ENCODE measurements at places on chromosomes 1 and 21.

DNA sequence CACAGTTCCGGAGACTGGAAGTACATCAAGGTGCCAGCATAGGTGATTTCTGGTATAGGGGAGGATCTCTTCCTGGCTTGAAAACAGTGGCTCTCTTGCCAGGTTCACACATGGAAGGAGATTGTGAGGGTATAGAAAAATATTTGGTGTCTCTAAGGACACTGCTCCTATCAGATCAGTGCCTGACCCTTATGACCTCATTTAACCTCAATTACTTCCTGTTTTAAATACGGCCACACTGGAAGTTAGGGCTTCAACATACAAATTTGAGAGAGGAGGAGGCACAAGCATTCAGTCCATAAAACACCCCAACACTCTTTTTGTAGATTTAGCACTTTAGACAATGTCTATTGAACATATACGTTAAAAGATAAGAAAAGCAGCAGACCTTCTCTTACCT lies 37.0 kb downstream of the COL6A1 start:
- no peak for DNase-seq

GRCh38 chr1:153852170-153852569 lies 70.6 kb downstream of the GATAD2B start:
- DNase-seq, result no peak

DNA sequence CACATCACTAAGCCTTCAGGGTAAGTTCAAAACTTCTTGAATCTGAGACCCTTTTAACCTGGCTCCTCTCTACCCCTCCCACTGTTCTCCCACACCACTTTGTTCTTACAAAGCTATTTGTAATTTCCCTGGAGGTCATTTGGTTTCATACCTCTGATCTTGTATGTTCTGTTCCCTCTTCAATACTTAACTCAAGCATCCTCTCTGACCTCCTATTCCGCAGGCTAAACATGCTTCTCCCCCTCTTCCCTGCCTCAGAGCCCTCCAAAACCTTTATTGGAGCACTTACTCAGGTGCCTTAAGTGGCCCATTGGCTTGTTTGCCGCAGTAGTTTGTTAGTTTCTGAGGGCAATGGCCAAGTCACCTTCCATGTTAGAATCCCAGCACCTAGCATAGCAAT lies 54.8 kb downstream of the SSX2IP start:
- DNase-seq, result no peak

DNA sequence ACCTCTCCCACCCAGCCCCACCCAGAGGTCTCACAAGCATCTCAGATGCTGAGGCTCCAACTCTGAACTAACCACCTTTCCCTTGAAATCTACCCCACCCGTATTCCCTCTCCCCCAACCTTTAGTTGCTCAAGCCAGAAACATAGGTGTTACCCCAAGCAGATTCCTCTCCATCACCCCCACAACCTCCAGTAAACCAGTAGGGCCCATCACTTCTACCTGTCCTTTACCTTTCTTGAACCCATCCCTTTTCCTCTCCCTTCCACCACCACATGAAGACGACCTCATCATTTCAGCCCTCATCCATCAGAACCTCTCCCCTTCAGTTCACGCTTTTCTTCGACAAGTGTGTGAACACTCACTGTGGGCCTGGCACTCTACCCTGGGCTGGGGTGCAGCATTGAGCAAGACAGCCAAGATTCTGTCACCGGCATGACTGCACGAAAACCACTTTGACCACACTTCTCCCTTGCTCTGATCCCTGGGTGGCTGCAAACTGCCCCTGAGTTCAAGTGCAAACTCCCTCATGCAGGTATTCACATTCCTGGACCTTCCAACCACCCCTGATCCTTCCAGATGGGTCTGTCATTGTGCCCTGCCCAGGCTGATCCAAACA lies 65.5 kb upstream of the LAPTM5 start:
- no peak for DNase-seq

DNA sequence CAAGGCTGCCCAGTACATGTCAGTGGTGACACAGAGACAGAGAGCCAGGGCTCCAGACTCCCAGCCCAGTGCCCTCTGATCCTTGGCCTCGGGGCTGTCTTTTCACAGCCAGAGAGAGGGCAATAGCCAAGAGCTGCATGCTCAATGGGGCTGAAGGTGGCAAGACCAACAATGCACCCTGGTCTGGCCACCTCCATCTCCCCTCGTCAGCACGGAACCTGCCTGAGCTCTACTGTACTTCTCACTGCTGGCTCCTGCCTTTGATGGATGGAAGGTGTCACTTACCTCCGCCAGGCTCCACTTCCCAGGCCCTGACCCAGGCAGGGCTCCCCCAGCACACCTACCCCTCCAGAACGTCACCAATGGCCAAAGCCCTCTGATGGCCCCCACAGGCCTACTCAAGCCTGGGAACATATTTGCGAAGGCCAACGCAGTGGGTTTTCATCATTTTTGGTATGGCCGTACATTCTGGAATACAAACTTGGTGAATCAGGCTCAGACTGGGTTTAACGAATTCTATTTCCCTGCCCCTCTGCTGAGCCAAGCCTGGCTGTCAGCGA lies 88.1 kb downstream of the DMRTB1 start:
- DNase-seq, result no peak

DNA sequence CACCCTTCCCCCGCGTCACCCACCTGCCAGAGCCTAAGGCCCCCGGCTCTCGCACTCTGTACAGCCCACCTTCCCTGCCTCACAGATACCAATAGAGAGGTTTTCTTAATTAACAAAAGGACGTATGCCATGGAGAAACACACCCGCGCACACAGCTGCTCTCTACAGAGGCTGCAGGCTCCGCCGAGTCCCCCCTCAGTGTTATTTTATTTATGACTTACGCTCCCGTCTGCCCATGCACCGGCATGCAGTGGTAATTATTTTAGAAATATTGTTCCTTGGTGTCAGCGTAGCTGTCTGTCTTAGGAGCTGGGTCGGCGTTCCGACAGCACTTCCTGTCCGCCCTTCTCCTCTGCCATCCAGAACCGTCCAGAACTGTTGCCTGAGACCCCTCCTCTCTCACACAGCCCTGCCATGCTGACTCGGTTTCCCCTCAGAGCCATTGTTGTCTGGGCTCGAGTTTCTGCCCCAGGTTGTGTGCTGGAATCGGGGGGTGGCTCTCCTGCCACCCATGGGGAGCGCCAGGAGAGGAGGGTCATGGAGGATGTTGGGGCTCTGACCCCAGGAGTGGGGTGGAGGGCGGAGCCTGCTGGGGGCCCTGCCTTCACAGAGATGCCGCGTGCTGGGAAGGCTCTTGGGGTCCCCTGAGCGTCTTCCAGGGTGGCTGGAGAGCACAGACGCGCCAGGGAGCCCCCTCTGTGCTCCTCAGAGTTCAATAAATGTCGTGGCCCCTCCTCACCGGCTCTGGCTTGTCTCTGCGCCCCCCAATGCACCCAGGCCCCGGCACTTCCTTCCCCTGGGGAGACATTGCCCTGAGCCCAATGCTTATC lies 39.6 kb upstream of the COL6A1 start:
- no peak for DNase-seq

DNA sequence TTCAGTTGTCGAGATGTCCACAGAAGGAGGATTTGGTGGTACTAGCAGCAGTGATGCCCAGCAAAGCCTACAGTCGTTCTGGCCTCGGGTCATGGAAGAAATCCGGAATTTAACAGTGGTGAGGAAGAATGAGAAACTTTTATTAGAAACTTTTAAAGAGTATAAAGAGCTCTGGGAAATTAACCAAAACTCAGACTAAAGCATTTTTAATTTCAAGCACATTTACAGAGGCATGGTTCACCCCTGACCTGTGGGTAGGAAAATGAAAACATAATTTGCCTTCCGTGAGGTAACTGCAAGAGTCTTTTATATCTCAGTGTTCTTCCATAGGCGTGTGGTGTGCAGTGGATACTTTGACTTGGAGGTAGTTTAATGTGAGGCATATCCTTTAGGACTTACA lies 44.8 kb upstream of the KCNQ4 start:
- DNase-seq, result no peak

GRCh38 chr1:231923491-231924041 lies 297.0 kb downstream of the DISC1 start:
- no peak for DNase-seq

DNA sequence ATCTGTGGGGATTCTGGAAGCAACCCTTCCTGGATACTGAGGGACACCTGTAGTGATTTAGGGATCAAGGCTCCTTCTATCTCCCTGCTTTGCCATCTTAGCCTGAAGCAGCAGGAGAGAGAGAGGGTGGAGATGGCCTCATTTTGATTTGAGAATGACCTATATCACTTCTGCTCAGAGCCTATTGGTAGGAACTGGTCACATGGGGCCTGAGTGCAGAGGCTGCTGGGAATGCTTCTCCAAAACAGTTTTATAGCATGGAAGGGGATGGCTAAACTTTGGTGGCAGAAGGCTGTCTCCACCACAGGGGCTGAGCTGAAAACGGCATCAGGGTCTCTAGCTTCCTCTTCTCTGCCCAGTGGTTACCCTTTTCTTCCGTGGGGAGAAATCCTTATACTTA lies 105.8 kb downstream of the TBX19 start:
- no peak for DNase-seq

- DNase-seq, result peak; percentile 76
Measured at GRCh38 chr21:39314143-39315027, 953 bp upstream of the BRWD1 start.

DNA sequence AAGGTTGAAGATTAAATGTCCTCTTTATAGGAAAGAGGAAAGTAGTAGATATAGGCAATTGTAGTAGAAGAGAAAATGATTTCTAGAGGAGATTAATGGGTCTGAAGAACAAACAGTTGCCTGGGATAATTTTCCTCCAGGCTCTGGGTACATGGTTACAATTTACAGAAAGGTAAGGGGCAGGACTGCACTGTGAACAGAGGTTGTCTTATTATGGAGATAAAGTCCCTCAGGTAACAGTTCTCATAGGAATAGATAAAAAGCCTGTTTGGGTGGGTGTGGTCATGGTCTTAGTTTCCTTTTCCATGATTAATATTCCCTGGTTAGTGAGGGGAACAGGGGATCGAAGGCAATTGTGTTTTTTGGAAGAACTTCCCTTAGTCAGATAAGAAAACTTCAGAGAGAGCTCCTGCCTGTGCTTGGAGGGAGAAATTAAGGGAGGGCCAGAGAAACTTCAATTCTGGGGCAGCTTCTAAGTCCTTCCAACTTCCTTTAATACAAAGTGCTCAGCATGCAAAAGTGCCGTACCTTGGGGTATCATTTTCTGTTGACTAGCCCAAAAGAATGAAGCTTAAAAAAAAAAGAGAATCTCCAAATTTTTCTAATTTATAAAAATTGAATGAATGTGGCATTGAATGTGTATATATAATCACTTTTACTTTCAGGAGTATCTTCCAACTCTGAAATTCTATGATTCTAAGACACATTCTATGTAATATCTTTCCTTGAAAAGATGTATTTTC lies 295.4 kb upstream of the USP25 start:
- no peak for DNase-seq

DNA sequence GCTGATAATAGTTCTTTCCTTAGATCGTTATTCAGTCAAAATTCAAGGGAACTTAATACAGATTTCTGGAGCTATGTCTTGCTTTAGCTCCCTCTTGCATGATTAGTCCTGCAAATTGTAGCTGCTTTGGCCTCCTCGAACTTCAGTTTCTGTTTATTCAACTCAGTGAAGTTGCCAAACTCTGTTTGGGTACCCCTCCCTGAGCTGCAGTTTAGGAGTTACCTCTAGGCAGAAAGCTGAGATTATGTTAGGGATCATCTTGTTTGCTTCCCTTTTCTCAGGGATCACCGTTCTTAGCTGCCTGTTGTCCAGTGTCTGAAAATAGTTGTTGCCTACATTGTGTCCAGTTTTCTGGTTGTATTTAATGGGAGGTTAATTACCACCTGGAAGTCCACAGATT lies 43.5 kb downstream of the SNX27 start:
- no peak for DNase-seq

- DNase-seq, result peak; percentile 56
Measured at GRCh38 chr1:8858112-8858668, 20.3 kb downstream of the ENO1 start.

DNA sequence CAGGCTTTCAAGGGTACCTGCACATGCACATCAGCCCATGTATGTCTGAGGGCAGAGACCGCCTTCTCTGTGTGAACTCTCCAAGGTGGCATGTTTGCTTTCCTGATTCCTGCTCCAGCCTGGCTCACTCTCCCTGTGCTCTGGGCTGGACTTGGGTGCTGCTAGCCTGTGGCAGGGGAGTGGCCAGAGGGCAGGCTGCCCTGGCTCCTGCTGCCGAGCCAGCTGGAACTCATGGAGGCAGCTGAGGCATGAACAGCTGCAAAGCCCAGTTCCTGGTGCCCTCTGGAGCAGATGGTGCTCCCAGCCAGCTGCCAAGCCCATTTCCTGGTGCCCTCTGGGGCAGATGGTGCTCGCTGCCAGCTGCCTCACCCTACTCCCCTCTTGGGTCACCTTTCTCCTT lies 7.6 kb downstream of the UBL4B start:
- DNase-seq, result no peak

DNA sequence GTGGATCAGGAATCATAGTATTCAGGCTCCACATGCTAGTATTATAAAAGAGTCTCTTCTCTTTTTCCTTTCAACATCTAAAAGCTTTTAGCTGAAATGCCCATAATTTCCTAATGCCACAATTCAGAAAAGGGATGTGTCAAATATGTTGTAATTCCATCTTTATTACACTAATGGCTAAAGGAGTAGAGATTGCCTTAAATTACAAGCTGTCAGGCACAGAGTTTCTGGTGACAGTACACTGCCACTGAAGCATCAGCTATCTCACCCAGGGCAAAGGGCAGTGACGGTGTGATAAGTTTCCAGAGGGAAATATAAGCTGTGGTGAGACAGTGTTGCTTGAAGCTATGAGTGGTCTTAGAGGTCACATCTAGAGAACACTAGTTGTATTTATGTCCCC lies 581.1 kb downstream of the KCNT2 start:
- no peak for DNase-seq

- DNase-seq, result no peak
Measured at GRCh38 chr1:214363386-214363785, 82.4 kb downstream of the SMYD2 start.

Measured in activated CD4-positive, alpha-beta T cell treated with anti-CD3 and anti-CD28 coated beads, Interleukin-2, Interleukin-4, amounts not matched to agents 100 ng/mL and 50 ng/mL, durations not matched to agents 16 hours and 8 hours (primary cell).